SK-MEL-5 (cell line): ENCODE measurements at places on chromosomes 16 and 17. TPM values are rescaled to one million over a fixed set of nuclear protein-coding genes. Genes with fewer than 3 reads are reported as not detected.
A peak's percentile ranks its signal among the peaks of the same experiment; 100 is the strongest.

GRCh38 chr17:68564415-68565111 is 36.6 kb downstream of the FAM20A start:
- no peak for DNase-seq

MT4 gene
- not detected in 2 replicates for total RNA-seq

- no peak for DNase-seq
Measured at GRCh38 chr16:53973021-53973420, 269.1 kb downstream of the FTO start.

DNA sequence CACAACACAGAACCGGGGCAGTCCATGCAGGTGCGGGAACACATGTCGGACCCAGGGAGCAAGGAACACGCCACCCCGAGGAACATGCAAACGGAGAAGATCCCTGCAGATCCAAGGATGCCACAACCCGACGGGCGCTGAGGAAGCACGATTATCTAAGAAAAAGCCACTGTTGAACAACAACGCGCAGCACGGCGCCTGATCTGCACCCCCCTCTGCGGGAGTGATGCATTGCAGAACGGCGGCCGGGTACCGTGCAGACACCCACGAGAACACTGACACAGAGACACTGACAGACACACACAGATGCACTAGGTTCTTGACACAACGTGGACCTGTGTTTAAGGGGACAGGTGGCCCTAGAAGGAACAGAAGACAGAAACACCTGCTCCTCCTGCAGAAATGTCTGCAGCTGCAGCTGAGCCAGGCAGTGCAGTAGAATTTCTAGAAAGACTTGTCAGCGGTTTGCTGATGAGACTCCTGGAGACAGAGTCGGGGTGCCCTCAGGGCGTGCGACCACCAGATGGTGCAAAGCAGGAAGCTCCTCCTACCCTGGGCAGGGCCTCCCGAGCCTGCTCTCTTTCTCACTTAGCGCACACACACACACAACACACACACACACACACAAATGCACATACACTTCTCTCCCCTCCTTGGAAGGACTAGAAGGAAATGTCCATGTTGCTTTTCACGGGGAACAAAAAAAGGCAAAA is 7.5 kb downstream of the NPTX1 start:
- no peak for DNase-seq

- no peak for DNase-seq
Measured at GRCh38 chr17:44952946-44953475, 5.4 kb upstream of the KIF18B start.

DNA sequence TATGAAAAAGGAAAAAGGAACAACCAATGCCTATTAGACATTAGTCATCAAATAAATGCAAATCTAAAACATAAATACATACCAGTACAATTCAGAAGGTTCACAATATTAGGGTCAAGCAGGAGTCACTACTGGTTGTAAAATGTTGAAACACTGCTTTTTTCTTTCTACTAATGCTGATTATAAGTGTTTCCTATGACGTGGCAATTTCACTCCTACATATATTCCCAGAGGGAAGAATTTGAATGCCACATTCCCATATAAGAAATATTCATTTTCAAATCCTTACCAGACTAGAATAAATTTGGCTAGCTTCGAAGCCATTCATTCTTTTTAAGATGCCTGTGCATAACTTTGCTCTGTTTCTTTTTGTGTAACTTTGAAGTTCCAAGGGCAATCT is 2.6 kb upstream of the KRTAP9-2 start:
- no peak for DNase-seq

- no peak for DNase-seq
Measured at GRCh38 chr17:64077379-64077778, 52.6 kb downstream of the ERN1 start.

GRCh38 chr17:11121341-11121985 is 119.5 kb upstream of the SHISA6 start:
- DNase-seq: no peak

ZSCAN32 gene
- 9.0 and 13.3 TPM in 2 replicates for total RNA-seq

OTOA gene
- 0.27 TPM in 1 of 2 replicates, not detected in the other for total RNA-seq

- no peak for DNase-seq
Measured at GRCh38 chr16:4433914-4434787, 8.5 kb downstream of the DNAJA3 start.

DNA sequence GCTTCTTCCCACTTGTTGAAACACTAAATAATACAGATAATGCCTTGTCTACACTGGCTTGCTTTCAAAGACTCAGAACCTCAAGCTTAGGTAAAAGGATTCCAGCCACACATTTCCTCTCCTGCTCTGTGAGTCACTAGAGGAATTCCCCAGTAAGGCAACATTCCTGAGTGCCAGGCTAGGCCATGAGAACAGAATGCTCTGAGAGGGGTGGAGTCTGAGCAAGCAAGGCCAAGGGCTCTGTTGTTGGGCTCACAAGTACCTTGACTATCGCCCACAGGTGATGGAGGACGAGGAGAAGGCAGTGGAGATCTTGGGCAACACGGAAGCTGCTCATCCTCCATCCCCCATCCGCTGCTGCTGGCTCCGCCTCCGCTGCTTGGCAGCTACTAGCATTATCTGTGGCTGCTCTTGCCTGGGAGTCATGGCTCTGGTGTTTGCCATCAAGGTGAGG is 6.7 kb upstream of the PHKG2 start:
- DNase-seq: no peak

GRCh38 chr16:86923656-86924055 is 345.3 kb downstream of the FOXL1 start:
- no peak for DNase-seq

DNA sequence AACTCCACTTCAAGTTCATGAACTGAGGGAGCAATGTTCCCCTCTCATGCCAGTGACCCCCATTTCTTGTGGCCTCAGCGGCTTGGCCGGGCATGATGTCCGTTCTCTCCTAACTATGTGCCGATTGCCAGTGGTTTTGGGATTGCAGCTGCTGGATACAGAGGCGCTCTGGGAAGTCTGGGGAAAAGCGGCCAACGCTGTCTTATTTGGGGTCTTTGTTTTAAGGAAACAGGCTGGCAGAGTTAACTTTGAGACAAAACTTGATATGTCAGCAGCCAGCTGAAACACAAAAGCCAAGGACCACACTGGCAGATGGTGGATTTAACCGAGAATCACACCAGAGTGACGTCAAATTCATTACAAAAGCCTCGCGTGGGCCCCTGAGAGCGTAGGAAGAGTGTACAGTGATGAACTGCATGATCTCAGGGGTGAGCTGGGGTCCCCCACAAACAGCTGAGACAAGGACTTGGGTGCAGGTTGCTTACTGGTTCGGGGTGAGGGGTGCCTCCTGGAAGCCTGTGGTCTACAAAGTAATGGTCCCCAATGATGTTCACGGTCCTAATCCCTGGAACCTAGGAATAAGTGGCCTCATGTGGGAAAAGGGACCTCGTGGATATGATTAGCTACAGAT is 180.4 kb downstream of the IRF8 start:
- DNase-seq: no peak

DNA sequence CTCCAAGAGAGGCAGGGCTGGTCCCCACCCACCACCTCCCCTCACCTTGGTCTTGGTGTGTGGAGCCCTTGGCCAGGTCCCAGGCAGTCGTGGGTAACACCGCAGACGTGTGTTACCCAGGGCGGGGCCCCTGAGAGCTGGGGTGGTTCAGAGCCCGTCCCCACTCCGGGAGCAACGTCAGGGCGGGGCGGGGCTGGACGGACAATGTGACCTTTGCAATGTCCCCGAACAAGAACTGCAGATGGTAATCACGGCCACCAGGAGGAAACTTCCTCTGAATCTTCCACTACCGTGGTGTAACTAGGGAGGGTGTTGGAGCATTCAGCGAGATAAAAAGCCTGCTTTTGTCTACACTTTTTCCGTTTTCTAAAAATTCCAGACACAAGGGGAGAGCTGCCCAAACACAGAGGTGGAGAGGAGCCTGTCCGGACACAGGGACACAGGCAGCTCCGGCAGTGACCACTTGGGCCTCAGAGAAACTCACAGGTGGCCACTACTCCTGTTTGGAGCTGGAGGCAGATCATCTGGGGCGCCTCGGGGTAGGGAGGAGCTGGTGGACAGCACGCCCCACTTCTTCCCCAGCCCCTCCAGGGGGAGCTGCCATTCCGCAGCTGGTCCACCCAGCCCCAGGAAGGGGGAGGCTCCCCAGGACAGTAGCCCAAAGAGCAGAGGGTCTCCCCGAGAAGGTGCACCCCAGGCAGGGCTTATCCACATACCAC is 14.2 kb upstream of the SLC38A10 start:
- peak; percentile 97 for DNase-seq

DNA sequence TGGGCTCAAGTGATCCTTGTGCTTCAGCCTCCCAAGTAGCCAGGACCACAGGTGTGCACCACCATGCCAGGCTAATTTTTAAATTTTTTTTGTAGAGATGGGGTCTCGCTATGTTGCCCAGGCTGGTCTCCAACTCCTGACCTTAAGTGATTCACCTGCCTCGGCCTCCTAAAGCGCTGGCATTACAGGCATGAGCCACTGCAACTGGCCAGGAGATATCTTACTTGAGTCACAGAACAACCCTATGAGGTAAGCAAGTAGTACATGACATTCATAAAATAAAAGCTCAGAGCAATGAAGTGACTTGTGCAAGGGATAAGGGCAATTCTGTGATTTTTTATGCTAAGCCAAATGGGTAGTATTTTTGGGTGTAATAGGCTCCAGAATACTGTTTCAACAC is 57.3 kb downstream of the CDC27 start:
- DNase-seq: no peak

CTCF gene
- total RNA-seq: 25.9 and 26.4 TPM in 2 replicates

DNA sequence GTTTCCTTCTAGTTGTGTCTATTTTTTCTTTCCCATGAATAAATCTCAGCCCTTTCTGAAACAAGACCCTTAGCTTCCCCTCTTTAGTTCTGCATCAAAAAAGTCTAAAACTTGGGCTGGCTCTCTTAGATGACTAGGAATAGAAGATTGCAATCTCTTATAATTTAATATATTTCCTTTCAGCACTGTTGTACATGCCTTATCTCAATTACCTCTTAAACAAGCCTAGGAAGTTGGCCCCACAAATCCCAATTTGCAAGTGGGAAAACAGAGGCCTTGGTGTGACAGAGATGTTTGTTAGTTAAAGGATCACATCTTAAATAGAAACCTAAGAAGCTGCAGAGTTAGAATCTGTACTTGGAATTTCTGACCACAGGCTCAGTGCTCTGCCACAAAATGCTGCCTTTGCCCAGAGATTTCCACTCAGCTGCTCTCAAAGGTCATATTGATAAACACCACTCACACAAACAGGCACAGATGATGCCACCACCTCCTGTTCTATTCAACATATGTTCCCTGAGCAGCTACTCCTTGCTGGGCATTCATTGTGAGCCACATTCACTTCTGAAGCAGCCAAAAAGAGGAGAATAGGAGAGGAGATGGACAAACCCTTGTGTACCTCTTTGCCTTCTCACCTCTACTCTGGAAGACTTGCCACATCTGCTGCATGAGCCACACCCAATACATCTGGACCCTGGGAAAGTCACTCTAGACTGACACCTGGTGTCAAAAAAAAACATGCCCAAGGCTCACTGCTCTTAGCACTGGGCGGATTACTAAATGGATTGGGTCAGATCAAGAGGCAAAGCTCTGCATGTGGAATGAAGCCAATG is 5.5 kb downstream of the CCDC182 start:
- DNase-seq: peak; percentile 62

SPNS3 gene
- total RNA-seq: not detected in 2 replicates

DNA sequence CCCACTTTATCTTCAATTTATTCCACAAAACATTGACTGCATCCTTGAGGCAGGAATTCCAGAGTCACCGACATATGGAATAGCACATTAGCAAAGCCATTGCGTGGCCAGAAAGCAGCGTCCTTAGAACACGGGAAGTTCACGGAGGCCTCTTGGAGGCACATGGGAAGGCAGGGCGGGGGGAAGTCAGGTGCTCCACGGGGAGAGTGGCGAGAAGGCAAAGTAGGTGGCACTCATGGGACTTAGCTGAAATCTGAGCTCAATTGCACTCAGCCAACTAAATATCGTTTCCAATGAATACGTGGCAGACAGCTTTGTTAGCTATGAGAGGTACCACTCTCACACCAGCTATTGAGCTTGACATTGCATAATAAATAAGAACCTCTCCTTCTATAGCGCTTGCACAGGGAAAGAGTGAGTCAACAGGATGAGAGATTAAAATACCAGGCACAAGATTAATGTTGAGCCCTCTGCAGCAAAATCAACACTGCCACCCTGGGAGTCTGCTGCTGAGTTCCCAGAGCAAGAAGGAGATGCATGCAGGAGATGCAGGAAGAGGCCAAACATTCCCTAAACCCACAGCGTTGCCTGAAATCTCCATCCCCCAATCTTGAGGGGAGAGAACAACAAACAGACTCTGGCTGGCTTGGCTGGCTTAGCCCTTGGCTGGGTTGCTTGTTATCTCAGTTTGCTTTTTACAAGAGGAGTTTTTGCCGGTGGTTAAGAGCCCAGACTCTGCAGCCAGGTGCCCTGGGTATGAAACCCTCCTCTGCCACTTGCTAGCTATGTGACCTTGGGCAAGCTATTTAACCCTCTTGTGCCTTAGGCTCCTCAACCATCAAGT is 28.8 kb downstream of the ABCC12 start:
- no peak for DNase-seq

- DNase-seq: no peak
Measured at GRCh38 chr17:80387071-80387470, 27.9 kb upstream of the ENDOV start.

DNA sequence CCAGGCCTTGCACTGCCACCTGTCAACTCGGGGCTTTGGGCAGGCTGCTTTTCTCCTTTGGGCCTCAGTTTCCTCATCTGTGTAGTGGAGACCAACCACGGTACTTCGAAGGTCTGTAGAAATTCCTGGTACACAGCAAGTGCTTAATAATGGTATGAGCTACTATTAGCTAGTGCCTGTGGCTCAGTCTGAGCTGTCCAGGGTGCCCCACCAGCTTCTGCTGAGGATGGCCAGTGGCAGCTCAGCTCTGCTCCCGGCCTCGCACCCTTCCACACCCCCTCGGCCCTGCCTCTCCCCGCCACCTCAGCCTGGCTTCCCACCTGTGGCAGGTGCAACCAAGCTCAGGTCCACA is 26.2 kb upstream of the PLCG2 start:
- no peak for DNase-seq

NACA2 gene
- total RNA-seq: not detected in 2 replicates

GRCh38 chr17:37100231-37100630 is 151.5 kb downstream of the AATF start:
- no peak for DNase-seq

WNK4 gene
- total RNA-seq: 0.21 and 0.53 TPM in 2 replicates

FOXF1 gene
- 0.03 TPM in 1 of 2 replicates, not detected in the other for total RNA-seq

DNA sequence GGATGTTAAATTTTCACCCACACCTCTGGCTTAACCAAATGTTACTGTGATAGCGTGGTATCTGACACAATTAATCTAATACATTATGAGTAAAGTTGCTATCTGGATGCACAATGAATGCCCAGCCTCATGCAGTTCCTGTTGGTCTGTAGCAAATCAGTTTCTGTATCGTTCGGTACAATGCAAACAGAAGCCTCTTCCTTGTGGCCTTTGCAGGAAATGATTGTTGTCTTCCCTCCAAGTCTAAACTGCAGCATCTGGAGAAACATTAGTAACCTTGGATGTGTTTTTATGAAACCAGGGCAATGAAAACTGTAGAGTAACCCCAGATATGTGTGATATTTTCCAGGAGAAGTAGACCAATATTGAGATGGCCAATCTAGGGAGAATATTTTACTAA is 46.8 kb downstream of the CYB561 start:
- peak; percentile 49 for DNase-seq

CLEC3A gene
- total RNA-seq: not detected in 2 replicates
